ENCODE measurements at places on chromosomes 1 and 21. TPM values are rescaled to one million over a fixed set of nuclear protein-coding genes. Genes with fewer than 3 reads are reported as not detected.

GRCh38 chr1:181538836-181539235 is 55.5 kb downstream of the CACNA1E start:
- DNase-seq: no peak

GRCh38 chr1:111406321-111406768 is 21.2 kb downstream of the OVGP1 start:
- DNase-seq: peak; percentile 33

- DNase-seq: no peak
These were observed 55.5 kb downstream of the TLR5 start for GRCh38 chr1:223087291-223088255.

The AADACL4 gene
- not detected for total RNA-seq

GRCh38 chr1:89842567-89843272 is 21.9 kb downstream of the LRRC8D start:
- no peak for DNase-seq

GRCh38 chr1:9435153-9435636 is 104.1 kb upstream of the SLC25A33 start:
- peak; percentile 83 for DNase-seq

- DNase-seq: peak; percentile 96
These were observed at the start of gene SSBP3 for GRCh38 chr1:54406339-54407153. TSS of gene SSBP3 (minus strand) at chr1:54406394.

GRCh38 chr1:155760751-155761475 is 72.0 kb downstream of the DAP3 start:
- no peak for DNase-seq

- no peak for DNase-seq
These were observed 18.0 kb upstream of the ETV3L start for GRCh38 chr1:157117527-157118057.

All from right lobe of liver (tissue), 6 donors.